ENCODE measurements at places on chromosomes 12 and 14.

GRCh38 chr12:127272864-127273263 is 994.1 kb upstream of the TMEM132C start:
- peak; percentile 26 for DNase-seq

- peak; percentile 60 for DNase-seq
These were observed 89.2 kb downstream of the CFAP54 start for GRCh38 chr12:96578526-96579125.

- no peak for DNase-seq
These were observed 52.7 kb upstream of the DCD start for GRCh38 chr12:54700849-54701248.

- DNase-seq, result no peak
These were observed 51.0 kb downstream of the NINJ2 start for GRCh38 chr12:612293-612692.

GRCh38 chr12:127257366-127257935 is 1009.5 kb upstream of the TMEM132C start:
- no peak for DNase-seq

GRCh38 chr12:14563046-14563445 is 4.6 kb downstream of the PLBD1 start:
- DNase-seq, result no peak

DNA sequence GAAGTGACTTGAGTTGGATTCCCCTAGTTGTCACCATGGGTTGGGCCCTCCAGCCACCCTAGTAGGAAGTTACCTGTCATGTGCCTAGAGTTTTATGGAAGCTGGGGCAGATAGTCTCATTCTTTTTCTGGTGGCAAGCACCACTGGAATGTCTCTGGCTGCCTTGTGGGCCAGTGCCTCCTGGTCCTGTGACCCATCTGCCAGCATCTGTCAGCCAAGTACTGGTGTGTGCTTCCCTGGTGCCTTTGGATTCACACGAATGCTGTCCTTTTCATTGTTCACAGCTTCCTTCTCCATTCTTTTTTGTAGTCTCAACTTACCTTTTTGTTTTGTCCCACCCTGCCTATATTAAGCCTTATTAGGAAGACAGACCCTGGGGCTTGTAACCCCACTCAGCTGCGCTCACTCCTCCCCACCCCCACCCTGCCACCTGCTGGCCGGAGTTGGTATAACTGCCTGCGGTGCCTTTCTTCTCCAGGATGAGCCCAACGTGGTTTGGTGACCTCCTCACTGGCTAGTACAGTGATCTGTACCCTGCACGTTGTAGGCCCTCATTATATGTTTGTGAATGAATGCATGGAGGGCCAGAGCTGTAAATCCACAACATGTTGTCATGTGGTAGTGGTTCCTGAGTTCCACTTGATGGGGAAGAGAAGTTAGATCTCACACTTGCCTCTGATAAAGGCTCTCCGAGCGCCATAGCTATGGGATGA is 125.7 kb downstream of the TSPAN9 start:
- peak; percentile 87 for DNase-seq

GRCh38 chr12:47408171-47408871 is 297.5 kb downstream of the RPAP3 start:
- no peak for DNase-seq

- DNase-seq, result no peak
These were observed 96.9 kb downstream of the STXBP6 start for GRCh38 chr14:24952851-24953666.

DNA sequence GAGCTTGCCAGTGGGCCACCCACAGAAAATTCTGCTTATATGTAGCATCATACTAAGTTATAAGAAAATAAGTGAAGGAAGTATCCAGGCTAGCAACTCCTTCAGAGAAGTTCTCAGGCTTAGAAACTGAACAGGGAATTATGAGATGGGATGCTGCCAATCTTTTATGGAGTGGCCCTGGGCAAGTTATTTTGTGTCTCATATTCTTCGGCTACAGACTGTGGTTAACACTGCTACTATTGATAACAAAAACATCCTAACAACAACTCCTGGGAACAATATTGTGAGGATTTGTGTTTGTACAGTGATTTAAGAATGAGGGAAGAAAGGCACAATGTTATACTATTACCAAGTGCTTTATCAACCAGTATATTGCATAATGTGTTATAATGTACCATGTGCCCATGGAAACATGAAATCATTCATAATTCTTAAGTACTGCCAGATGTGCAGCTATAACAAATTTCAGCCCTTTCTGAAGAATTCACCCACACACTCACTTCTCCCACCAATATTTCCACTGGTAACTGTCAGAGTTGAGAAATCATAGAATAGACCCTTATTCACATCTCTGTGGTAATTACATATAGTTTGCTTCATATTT is 113.3 kb upstream of the SOX5 start:
- DNase-seq, result no peak

DNA sequence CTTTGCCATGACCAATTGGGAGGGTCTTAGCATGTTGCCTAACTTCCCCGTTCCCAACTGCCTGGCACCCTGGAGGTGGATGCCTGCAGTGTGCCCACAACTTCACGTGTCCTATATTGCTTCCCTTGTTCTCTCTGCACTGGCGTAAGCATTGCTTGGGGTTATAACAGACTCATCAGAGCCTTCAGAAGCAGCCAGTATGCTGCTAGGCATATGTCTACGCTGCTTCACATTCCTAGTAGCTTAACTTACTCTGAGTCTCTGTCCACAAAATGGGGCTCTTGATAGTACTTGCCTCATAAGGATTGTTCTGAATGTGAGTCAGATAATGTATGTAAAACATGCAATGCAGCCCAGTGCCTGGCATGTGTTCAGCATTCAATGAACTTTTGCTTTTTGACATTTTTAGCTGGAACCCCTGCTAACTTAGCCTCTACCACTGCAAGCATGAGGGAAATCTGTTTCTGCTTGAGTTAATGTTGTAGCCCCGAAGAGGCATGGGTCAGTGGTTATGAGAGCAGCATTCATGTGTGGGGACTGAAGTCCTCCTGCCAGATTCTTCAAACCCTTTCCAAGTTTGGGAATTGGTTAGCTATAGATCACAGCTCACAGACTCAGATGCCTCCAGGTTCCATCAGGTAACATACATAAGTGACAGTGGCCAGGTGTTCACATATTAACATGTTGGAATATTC is 2.8 kb downstream of the SLC5A8 start:
- DNase-seq, result no peak

DNA sequence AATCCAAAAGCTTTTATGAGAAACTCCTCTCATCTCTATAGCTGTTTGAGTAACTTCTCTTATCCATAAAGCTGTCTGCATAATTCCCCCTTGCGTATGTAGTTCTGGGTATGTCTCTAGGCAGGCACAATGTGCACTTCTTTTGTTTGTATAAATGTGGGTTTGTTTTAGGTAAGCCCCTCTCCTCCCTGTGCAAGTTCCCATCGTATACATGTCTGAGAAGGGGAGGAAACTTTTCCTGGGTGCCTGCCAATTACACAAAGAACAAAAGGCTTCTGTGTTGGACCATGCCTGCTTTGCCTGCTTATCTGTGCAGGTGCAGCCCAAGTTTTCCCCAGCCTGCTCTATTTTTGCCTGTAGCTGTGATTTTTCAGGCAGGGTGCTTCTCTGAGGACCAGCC is 96.7 kb downstream of the CCER1 start:
- DNase-seq, result no peak

- no peak for DNase-seq
These were observed 210.6 kb upstream of the RTL1 start for GRCh38 chr14:101113835-101114725.

GRCh38 chr12:123896767-123897166 is 75.9 kb downstream of the CCDC92 start:
- DNase-seq, result peak; percentile 55

- peak; percentile 81 for DNase-seq
These were observed at the start of gene ZBTB42 for GRCh38 chr14:104800771-104801519. TSS of gene ZBTB42 (plus strand) at chr14:104801101. CDS start at chr14:104801198, 97 bp downstream.

GRCh38 chr12:52080403-52081251 is 1.1 kb downstream of the SMIM41 start:
- DNase-seq, result no peak

- no peak for DNase-seq
These were observed 9.4 kb upstream of the GPR68 start for GRCh38 chr14:91253795-91254323.
